ENCODE measurements at places on chromosomes 1 and 21.

DNA sequence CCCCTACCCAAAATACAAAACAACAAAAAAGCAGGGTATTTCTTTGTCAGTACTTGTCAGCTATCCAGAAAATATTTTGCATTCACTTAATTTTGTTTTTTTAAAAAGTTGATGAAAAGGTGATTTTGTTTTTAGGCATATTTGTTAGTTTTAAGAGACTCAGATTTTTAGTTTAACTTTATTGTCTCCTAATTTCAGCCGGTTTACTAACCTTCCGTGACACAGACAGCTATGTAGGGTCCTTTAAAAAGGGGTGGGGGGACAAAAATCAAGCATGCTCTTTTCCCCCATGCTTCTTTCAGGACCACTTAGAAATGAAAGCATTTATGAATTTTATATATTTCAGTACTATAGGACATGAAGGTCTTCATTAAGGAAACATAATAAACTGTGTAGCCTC lies 1.6 kb downstream of the PBX1 start:
- DNase-seq: no peak

DNA sequence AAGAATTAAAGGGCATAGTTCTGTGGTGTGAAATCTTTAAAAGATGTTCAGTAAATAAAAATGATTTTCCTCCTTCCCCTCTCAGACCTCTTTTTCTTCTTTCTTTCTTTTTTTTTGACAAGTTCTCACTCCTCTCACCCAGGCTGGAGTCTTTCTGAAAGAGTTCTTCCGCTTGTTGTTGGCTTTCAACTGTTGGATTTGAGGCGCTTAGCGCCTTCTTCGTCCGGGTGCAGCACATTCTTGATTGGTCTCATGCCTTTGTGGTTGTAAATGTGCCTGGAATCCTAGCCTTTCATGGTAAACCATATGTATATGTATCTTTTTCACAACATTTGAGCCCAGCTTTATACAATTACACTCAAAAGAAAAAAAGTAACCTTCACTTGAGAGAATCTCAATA lies 980 bp upstream of the METTL18 start:
- DNase-seq: peak; percentile 30

GRCh38 chr1:225777058-225777582 lies 506 bp upstream of the SRP9 start:
- DNase-seq: no peak

DNA sequence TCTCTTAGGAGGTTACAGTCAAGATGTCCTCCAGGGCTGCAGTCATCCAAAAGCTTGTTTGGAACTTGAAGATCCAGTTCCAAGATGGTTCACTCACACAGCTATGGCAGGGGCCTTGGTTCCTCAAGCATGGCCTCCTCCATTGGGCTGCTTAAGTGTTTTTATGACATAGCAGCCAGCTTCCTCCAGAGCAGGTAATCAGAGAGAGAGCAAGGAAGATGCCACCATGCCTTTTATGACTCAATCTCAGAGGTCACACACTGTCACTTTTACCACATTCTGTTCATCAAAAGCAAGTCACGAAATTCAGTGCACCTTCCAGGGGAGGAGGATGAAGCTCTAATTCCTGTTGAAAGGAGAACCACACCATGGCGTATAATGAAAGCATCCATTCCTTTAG lies 17.1 kb downstream of the ELAPOR1 start:
- DNase-seq: no peak

DNA sequence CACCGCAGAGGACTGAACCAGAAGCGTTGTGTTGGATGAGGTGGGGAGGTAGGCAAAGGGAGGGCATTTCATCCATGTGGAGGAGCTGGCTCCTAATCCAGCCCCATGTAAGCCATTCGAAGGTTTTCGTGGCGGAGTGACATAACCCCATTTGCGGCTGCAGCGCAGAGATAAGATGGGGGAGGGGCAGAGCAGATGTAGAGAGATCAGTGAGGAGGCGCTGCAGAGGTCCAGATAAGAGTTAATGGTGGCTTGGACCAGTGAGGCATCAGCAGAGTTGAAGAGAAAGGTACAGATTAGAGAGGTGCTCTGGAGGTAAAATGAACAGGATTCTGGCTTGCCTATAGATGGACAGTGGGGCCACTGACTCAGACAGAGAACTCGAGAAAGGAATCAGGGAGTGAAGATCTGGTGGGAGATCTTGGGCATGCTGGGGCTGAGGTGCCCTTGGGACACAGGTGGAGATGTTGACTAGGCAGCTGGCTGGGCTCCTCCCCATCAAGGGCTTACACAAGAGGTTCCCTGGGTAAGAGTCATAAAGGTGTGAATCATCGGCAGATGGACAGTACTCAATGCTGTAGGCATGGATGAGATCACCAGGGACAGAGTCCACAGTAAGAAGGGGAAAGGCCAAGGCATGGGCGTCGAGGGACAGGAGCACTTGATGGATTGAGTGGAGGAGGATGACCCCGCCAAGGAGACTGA lies 7.8 kb upstream of the PTPRF start:
- DNase-seq: no peak

DNA sequence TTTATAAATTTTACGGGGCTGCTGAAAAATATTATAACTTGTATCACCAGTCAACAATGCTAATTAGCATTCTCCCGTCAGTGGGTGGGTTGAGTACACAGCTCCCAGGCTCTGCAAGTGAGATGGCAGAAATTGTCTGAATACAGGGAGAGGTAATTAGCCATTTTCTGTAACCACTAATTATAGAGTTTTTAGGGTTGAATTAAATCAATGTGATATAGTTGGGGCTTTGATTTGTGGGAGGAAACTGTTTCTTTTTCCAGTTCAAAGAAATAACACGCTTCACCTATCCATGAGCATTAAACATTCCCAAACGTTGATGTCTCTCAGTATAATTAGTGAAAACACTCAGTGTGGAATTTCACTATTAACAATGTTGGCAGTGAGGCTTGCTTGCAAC lies 1.5 kb downstream of the VANGL1 start:
- DNase-seq: no peak

DNA sequence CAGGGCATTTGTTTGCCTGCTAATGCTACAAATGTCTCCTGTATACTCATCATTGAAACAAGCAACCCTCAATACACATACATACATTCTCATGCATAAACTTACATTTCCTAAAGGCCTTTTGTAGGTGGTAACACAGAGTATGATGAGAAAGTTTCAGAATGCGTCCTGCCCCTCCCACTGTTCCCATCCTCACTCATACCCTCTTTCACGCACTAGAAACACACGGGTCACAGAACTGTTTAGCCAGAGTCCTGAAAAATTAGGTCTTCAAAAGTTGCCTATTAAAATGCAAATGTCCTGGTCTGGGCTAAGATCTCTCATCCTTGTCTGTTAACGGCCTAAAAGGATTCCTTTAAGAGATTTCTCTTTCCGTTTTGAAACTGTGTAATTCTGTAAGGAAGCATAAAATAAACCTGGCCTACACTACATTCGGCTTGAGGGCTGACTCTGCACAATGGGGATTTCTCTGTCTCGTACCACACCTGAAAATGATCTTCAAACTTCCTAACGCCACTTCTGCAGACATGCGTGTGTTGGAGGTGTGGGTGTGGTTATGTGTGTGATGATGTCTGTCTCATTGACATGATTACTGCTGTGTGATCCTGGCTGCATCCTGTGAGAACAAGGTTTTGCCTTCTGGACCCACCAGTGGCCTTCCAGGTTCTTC lies 5.3 kb upstream of the FCER1A start:
- no peak for DNase-seq

- DNase-seq: no peak
These were observed 255.8 kb upstream of the CACYBP start for GRCh38 chr1:174743654-174744561.

DNA sequence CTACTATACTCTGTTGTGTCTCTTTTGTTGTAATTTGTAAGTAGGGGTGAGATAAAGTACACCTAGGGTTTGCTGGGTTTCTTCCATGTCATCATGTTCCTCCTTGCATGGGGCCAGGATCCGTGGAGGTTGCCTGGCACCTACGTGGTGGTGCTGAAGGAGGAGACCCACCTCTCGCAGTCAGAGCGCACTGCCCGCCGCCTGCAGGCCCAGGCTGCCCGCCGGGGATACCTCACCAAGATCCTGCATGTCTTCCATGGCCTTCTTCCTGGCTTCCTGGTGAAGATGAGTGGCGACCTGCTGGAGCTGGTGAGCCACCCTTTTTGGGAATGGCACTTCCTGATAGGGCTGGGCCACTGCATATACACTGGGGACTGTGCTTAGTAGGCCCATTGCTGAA lies 4.4 kb downstream of the PCSK9 start:
- DNase-seq: no peak

- no peak for DNase-seq
These were observed 356.3 kb upstream of the DPYD start for GRCh38 chr1:98277118-98277517.

Data from activated naive CD4-positive, alpha-beta T cell treated with anti-CD3 and anti-CD28 coated beads for 36 hours (primary cell).